Activated CD4-positive, alpha-beta T cell treated with anti-CD3 and anti-CD28 coated beads for 24 hours (primary cell): ENCODE measurements at places on chromosomes 3 and 15.

DNA sequence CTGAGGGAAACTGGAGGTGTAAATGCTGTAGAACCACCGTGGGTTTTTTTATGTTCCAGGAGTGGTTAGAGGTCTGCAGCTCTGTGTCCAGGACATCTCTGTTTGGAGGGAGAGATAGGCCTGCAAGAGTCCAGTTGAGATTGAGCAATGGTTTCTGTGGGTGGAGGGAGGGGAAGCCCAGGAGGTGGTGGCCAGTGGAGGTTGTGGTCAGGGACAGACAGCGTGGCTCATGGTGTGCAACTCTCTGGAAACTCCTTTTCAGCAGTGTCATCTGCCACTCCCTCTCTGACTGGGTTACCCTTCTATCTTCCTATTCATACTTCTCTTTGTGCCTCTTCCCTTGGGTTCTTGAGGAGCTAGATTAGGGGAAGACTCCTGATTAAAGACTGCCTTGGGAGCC, 9.6 kb downstream of the XCR1 start:
- DNase-seq = no peak

- DNase-seq = no peak
These were observed 1333.5 kb upstream of the CADM2 start for GRCh38 chr3:83625261-83625660.

GRCh38 chr15:84570164-84570735, 30.6 kb upstream of the ZSCAN2 start:
- DNase-seq = peak; percentile 15

GRCh38 chr3:106946866-106947265, 430.4 kb upstream of the CCDC54 start:
- DNase-seq = no peak
